Osteoblast (primary cell): ENCODE measurements at places on chromosomes 3 and 15. TPM values are rescaled to one million over a fixed set of nuclear protein-coding genes. Genes with fewer than 3 reads are reported as not detected.

GRCh38 chr15:82081914-82082762, 36.3 kb upstream of the MEX3B start:
- H3K36me3 ChIP-seq, result no peaks in the 10 kb centered on the region
- H3K4me3 ChIP-seq, result peak overlapping the region; percentile 54
- H3K27ac ChIP-seq, result peak overlapping the region; percentile 89
- peaks cover 3% of the 10 kb centered on the region for H3K27me3 ChIP-seq
- peaks cover 14% of the 10 kb centered on the region for H3K4me1 ChIP-seq

GOLGA8Q gene
- total RNA-seq, result 0.36 and 2.4 TPM in 2 replicates

DNA sequence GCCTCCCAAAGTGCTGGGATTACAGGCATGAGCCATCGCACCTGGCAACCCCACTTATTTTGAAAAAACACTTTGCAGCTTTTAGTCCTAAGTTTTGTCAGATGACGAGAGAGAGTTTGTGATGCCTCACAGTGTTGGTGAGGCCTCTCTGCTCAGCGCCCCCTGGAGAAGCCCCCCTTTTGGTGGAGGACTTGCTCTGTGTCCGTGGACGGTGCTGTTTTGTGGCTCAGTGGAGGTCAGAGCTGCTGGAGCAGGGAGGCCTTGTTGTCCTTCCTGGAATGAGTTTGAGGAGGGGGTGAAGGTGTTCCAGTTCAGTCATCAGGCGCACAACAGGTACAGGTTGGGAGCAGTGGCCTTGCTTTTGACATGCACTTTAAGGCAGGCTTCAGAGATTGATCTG, 58.0 kb downstream of the PGPEP1L start:
- no peak overlapping the region for H3K27ac ChIP-seq
- peaks cover 7% of the 10 kb centered on the region for H3K4me1 ChIP-seq
- no peaks in the 10 kb centered on the region for H3K27me3 ChIP-seq
- no peak overlapping the region for H3K4me3 ChIP-seq
- H3K36me3 ChIP-seq, result peaks cover 36% of the 10 kb centered on the region

GRCh38 chr3:165544432-165544831, 292.8 kb downstream of the BCHE start:
- no peaks in the 10 kb centered on the region for H3K36me3 ChIP-seq
- no peak overlapping the region for H3K27ac ChIP-seq
- H3K4me1 ChIP-seq, result no peaks in the 10 kb centered on the region
- no peaks in the 10 kb centered on the region for H3K27me3 ChIP-seq
- no peak overlapping the region for H3K4me3 ChIP-seq

- no peak overlapping the region for H3K27ac ChIP-seq
- DNase-seq, result no peak
- no peaks in the 10 kb centered on the region for H3K4me1 ChIP-seq
- peaks cover 3% of the 10 kb centered on the region for H3K27me3 ChIP-seq
- H3K36me3 ChIP-seq, result no peaks in the 10 kb centered on the region
Measured at GRCh38 chr3:127325629-127325961, 37.7 kb upstream of the PRR20G start.
